ENCODE measurements at places on chromosomes 12 and 14. TPM values are rescaled to one million over a fixed set of nuclear protein-coding genes. Genes with fewer than 3 reads are reported as not detected.

The DLGAP5 gene
- total RNA-seq: 4.9 TPM

The KCNA5 gene
- total RNA-seq: 11.4 TPM

The WIF1 gene
- total RNA-seq: 0.41 TPM

The NANOG gene
- total RNA-seq: not detected

The FAR2 gene
- 49.3 TPM for total RNA-seq

The CLEC14A gene
- 4.5 TPM for total RNA-seq

The IL26 gene
- total RNA-seq: not detected

The SLC2A14 gene
- total RNA-seq: under 0.01 TPM

The FLVCR2 gene
- total RNA-seq: 2.9 TPM

The TBC1D30 gene
- total RNA-seq: 59.1 TPM

The PLEKHD1 gene
- total RNA-seq: 0.41 TPM

The RFX4 gene
- 2.9 TPM for total RNA-seq

The CPSF6 gene
- total RNA-seq: 79.1 TPM

The MFAP5 gene
- 0.41 TPM for total RNA-seq

The JAG2 gene
- 21.2 TPM for total RNA-seq

The ABCC9 gene
- 13.0 TPM for total RNA-seq

The STYK1 gene
- total RNA-seq: 2.9 TPM

The SLC17A8 gene
- total RNA-seq: 11.0 TPM

The MGST1 gene
- total RNA-seq: 3.7 TPM

The PRH1 gene
- 42.0 TPM for total RNA-seq

The LUM gene
- 12.6 TPM for total RNA-seq

The CRIP1 gene
- total RNA-seq: not detected

The CCDC38 gene
- not detected for total RNA-seq

The SPTB gene
- total RNA-seq: 16.7 TPM

The LRRC43 gene
- total RNA-seq: 2.0 TPM

The SMARCC2 gene
- 93.3 TPM for total RNA-seq

The PIK3C2G gene
- total RNA-seq: 0.41 TPM

The ACVRL1 gene
- 9.4 TPM for total RNA-seq

The NAA30 gene
- total RNA-seq: 82.7 TPM

The GPR68 gene
- 4.9 TPM for total RNA-seq

Measured in frontal cortex (tissue), 4 donors.